Stimulated activated CD4-positive, alpha-beta T cell treated with anti-CD3 and anti-CD28 coated beads, Interleukin-4, amount 100 ng/mL, for 4 hours (primary cell): ENCODE measurements at places on chromosomes 2 and 18.

- DNase-seq: peak; percentile 45
These were observed 65.8 kb upstream of the EML6 start for GRCh38 chr2:54657664-54658083.

- no peak for DNase-seq
These were observed 406.9 kb downstream of the DCDC2C start for GRCh38 chr2:4110273-4110672.

DNA sequence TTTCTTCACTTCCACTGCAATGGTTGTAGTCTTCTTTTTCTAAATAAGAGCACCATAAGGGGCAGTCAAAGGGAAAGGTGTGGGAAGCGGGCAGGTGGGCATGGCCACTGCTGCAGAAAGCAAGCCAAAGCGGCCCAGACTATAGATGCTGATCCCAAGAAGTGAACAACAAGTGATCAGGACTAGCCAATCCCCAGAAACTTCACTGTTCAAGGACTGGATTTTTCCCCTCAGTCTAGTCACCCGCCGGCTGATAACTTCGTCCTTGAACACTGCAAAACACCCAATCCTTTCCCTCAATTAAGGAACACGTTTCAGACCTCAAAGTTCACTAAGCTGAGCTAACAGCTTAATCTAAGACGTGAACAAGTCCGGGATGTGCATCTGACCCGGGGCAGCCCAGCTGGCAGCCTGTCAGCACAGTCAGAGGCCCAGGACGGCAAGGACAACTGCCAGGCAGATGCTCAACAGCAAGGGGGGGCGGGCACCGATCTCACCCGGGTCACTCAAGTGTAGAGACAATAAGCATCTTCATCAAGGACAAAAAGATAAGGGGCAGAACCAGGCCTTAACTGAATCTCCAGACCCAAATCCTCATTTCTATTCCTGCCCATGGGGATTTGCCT lies 59.8 kb downstream of the HDLBP start:
- DNase-seq: no peak

GRCh38 chr2:172944022-172944793 lies 131.4 kb upstream of the MAP3K20 start:
- DNase-seq: no peak

GRCh38 chr2:96065381-96065930 lies 30.7 kb upstream of the GPAT2 start:
- DNase-seq: no peak

GRCh38 chr2:71897137-71897480 lies 250.6 kb downstream of the CYP26B1 start:
- no peak for DNase-seq

- DNase-seq: no peak
These were observed 51.1 kb downstream of the PGAP1 start for GRCh38 chr2:196875414-196875813.

- DNase-seq: no peak
These were observed 58.4 kb downstream of the WDSUB1 start for GRCh38 chr2:159228081-159228581.

GRCh38 chr2:36214691-36215090 lies 140.9 kb upstream of the CRIM1 start:
- no peak for DNase-seq

DNA sequence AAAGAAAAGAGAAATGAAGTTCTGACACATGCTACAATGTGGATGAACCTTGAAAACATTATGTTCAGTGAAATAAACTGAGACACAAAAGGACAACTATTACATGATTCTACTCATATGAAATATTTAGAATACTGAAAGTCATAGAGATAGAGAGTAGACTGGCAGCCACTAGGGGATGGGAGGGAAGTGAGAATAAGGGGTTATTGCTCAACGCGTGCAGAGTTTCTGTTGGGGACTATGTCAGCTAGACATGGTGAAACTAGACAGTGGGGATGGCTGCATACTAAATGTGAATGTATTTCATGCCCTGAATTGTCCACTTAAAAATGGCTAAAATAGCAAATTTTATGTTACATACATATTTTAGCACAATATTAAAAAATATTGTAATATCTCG lies 108.7 kb upstream of the ATL2 start:
- no peak for DNase-seq

DNA sequence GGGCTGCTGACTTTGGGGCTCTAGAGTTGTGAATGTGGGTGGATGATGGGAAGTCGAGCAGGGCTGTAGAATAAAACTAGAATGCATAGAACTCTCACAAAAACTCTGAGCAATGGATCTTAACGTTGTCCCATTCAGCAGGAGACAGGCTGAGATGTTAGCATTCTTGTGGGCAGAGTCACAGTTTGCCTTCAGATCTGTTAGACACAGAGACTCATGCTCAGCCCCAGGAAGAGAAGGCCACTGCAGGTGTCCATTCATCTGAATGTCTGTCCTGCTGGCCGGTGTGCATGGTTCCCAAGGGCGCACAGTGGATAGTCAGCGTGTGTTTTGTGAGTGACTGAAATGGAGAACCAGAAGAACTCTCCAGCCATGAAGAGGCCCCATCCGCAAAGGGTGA lies 111.3 kb downstream of the TSN start:
- no peak for DNase-seq

- DNase-seq: no peak
These were observed 197.5 kb upstream of the FN1 start for GRCh38 chr2:215633360-215633759.

DNA sequence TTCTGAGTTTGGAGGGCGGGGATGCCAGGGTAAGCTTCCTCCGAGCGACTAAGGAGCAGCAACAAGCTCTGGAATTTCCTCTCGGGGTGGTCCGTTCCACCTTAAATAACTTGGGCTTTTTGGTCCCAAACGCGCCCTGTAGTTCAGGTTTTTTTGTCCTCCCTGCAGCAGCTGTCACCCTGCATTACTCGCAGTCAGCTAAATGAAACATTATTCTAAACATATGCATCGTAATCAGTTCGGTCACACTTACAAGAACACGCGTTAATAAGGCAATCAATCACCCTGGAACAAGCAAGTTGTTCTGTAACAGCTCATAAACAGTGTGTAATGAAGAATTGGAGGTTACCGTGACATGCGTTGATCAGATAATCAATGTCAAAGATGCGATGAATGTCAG lies 8.3 kb downstream of the EVX2 start:
- no peak for DNase-seq

DNA sequence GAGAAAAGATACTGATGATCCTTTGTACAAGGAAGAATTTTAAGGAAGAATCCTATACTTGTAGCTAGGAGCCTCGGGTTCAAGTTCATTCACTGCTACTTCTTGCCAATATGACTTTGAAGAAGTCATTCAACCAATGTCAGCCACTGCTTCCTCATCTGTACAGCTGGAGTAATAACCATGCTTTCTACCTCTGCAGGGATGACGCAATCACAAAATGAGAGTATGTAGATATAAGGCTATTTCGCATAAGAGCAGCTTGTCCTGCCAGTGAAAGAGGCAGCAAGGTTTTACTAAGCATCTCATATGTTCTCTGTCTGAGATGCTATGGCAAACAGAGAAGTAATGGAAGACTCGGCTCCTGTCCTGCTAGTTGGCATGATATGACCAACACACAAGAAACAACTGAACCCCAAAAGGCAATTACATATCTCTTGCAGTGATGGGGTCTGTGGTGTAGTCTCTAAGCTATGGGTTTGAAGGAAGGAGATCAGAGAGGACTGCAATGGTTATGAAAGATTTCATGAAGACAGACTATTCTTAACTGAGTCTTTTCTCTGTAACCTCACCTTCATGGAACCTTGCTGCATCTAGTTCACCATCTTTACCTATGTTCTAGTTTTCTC lies 9.2 kb downstream of the AAK1 start:
- DNase-seq: no peak

- no peak for DNase-seq
These were observed 62.8 kb downstream of the NBEAL1 start for GRCh38 chr2:203077451-203077850.

DNA sequence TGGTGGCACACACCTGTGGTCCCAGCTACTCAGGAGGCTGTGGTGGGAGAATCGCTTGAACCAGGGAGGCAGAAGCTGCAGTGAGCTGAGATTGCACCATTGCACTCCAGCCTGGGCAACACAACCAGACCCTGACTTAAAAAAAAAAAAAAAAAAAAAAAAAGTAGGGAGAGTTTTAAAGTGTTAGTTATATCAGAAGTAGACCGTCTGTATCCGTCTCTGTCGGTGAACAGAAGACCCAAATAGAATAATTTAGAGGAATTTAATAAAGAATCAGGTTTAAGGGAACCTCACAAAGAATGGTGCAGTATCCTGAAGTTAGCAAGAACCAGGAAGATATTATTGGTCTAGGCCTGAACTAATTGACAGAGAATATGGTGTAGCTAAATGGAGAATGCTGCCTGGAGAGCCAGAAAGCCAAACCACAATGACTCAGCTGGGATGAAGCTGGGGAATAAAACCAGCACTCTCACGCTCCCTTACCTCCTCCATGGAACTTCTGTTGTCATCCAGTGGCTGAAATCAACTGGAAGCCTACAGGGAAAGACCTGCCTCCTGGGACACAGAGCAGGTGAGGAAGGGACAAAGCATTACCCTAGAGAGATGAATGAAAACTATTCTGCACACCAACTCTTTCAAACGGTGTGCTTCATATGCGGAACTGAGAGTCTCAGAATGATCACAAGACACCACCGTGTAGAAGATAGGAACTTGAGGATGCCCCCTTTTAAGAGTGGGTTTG lies 39.1 kb upstream of the PLEKHM3 start:
- no peak for DNase-seq

GRCh38 chr2:169572821-169573159 lies 875 bp downstream of the FASTKD1 start:
- DNase-seq: no peak

DNA sequence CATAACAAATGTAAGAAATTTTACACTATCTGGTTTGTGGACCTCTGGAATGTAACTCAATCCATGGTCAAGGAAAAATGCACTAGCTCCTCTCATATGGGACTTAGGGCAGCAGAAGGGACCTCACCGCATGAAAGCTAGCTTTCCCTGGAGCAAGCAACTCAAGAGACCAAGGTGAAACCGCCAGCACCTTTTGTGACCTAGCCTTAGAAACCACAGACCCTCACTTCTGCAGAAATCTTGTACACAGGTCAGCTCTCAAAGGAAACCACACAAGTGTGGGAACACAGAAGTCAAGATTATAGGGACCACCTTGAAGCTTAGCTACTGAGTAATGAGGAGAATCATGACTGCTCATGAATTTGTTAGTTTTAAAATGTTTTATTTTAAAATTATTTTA lies 222.5 kb downstream of the DLGAP1 start:
- DNase-seq: no peak

DNA sequence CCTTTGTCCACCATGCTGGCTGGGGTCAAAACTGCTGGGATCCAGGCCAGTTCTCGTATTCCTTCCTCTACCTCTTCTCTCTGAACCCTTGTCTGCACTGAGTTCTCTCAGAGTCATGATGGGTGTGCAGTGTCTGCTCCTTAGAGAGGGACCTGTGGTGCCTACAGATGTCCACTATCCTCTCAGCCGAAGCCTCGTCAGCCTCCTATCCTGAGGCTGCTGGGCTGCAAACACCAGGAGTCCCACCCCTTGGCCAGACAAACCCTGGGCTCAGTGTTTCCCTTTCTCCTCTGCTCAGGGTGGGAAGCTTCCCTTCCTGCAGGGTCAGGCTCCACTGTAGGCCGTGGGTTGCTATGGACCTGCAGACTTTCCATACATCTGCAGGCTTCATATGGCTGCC lies 2.3 kb downstream of the INPP5D start:
- DNase-seq: no peak
